Stimulated activated CD4-positive, alpha-beta T cell treated with anti-CD3 and anti-CD28 coated beads, Interleukin-2, amount 100 ng/mL, for 24 hours (primary cell): ENCODE measurements at places on chromosomes 11 and 22.
A peak's percentile ranks its signal among the peaks of the same experiment; 100 is the strongest.

DNA sequence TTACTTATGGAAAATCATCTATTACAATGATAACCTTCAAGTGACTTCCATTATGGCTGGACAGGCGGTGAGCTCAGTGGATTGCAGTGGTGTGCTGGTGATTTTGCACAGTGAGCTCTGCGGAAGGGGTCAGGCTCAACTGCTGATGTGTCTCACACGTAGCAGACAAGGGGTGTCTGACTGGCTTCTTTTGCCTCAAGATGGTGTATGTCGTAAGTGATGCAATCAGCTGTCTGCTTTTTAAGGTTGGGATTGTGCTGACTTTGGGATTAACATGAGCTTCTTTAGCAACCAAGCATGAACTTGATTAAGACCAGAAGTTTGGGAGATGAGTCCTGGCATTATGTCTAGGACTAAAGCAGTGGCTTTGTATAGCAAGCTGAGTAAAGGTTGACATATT, 49.5 kb downstream of the POLD3 start:
- DNase-seq = no peak

DNA sequence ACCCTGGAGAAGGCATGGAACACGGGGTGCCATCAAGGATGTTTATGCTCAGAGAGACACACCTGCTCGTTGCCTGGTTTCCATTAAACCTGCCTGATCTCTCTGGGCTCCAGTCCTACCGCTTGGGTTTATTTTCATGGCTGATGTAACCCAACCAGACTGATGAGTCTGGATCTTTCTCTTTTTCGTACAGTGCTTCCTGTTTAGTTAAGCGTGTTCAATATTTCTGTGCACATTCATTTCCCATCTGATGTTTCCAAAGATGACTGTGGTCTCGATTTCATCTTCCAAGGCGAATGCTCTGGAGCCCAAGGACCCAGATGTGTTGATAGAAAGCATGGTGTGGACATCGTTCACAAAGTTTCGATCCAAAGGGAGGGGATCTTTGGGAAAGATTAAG, 84.3 kb downstream of the SNX19 start:
- DNase-seq = no peak

- no peak for DNase-seq
Observed at GRCh38 chr22:50150161-50151129, 20.1 kb upstream of the PANX2 start.

DNA sequence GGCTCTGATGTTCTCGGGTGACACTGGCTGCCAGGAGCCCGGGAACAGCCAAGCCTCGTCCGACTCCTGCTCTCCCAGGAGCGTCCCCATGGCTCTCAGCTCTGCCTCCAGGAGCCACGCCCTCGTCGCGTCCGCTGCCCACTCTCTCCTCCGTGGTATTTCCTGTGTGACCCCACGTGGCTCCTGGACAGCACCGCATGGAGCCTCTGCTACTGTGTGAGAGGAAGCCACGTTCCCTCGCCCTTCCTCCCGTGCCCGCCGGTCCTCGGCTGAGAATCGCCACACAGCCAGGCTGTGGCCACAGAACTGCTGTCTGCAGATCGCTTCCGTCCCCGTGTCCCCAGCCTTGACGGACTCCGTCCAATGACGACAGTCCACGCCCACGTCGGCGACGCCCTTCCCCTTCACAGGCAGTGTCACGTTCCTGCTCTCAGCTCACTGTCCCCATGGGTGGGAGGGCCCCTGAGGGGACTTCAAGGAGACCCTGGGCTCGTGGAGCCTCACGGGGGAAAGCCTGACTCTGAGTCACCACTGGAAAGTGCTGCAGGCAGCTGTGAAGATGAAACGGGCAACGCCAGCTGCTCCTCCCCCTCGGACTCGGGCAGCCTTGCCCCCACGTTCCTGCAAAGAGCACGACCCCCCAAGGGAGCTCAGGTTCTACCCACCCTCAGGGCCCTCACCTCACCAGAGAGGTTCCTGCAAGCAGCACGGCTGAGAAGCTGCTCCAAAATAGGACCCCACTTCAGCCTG, 458.5 kb downstream of the BRD1 start:
- no peak for DNase-seq

GRCh38 chr11:76215941-76216340, 9.6 kb upstream of the WNT11 start:
- DNase-seq = no peak

GRCh38 chr11:18203723-18204122, 31.1 kb downstream of the MRGPRX4 start:
- peak; percentile 9 for DNase-seq

- no peak for DNase-seq
Observed at GRCh38 chr22:31652088-31652487, 9.9 kb downstream of the PISD start.

DNA sequence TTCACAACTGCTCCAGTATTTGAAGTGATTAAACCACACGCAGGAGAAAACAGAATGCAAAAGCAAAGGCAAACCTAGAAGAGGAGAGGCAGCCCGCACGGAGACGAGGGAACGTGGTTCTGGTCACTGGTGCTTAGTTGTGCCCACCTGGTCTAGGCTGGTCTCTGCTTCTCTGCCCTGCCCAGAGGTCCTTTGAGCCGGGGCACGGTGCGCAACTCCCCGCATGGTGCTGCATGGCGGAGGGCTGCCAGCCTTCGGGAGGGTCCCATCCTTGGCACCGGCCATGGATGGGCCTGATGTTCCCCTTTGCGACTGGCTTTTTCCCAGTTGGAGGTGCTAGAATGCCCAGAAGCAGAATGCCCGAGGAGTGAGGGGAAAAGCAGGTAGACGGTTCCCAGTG, 46.1 kb downstream of the KCNC1 start:
- no peak for DNase-seq

DNA sequence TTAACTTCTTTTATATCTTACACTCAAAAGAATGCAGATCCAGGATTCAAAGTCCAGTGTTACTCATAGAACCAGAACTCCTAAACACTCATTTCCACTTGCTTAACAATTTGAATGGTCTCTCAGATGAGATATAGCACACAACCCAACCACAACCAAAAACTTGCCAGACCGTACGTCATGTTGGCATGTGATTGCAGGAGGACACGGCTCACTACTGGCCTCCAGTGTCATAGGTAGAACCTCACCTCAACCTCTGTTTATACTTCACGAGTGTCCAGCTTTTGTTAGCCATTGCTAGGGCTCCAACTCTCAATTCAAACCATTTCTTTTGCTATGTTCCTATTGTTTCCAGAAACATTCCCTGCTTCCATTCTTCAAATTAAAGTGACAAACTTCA, 58.5 kb upstream of the PDGFD start:
- no peak for DNase-seq

DNA sequence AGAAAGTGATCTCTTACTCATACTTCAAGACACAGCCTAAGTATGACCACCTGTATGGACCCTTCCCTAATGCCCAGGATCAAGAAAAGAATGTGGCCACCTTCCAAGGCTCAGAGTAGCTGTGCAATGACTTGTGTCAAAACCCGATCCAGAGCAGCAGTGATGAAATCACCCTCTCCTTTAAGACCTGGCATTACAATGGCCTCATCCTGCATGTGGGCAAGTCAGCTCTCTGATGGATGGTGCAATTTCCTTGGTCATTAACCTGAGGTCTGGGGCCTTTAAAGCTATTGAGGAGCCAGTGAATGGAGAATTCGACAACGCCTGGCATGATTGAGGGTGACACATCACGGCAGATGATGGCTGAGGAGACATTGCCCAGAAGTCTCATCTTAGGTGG, 9.1 kb upstream of the TUBA8 start:
- DNase-seq = no peak
